Epithelial cell of esophagus (primary cell): ENCODE measurements at places on chromosomes 16 and 17.

GRCh38 chr16:73558219-73558618, 510.3 kb upstream of the ZFHX3 start:
- DNase-seq: no peak

GRCh38 chr17:78727057-78727456, 55.0 kb downstream of the CYTH1 start:
- no peak for DNase-seq

- DNase-seq: no peak
Observed at GRCh38 chr17:79949656-79950209, 85.9 kb downstream of the TBC1D16 start.

DNA sequence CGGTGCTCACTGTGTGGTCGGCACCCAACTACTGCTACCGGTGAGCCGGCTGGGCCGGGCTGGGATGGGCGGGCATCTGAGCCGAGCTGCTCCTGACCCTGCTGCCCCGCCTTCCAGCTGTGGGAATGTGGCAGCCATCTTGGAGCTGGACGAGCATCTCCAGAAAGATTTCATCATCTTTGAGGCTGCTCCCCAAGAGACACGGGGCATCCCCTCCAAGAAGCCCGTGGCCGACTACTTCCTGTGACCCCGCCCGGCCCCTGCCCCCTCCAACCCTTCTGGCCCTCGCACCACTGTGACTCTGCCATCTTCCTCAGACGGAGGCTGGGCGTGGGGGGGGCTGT, 6.9 kb downstream of the TBX6 start:
- no peak for DNase-seq

GRCh38 chr17:40091691-40092397, 8.5 kb downstream of the NR1D1 start:
- DNase-seq: no peak

DNA sequence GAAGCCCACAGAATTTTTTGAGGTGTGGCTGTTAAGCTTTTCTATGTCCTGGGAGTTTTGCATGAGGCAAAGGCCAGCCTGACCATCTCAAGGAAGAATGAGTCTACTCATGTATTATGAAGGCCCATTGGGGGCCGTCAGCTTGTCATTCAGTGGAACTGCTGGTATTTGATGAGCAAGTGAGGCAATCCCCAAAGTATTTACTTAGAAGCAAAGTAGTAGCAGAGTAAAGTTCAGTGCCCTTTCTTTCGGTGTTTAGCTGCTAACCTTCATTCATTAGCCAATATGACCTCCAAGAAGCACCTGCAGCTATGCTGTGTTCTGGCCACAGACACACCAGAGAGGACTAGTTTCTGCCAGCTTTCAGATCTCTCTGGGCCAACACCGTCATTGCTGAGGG, 80.2 kb downstream of the RPA1 start:
- no peak for DNase-seq
